ENCODE measurements at places on chromosomes 3 and 15. TPM values are rescaled to one million over a fixed set of nuclear protein-coding genes. Genes with fewer than 3 reads are reported as not detected.
A peak's percentile ranks its signal among the peaks of the same experiment; 100 is the strongest.

DNA sequence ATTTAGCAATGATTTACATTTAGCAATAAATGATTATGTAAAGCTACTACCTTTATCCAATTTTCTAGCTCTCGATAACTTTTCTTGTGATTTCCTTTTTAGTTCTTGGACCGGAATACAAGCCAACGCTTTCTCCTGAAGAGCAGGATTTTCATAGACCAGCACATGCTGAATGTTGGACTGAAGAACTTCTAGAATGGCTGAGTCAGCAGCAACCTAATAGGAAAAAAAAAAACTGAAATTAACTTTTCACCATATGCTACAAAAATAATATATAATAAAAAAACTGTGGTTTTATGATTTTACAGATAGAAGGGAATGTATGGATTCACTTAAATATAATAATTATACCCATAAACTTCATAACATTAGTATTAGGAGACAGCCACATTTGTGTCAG lies 32.2 kb downstream of the NGLY1 start:
- DNase-seq = no peak

The CCDC50 gene
- total RNA-seq = 38.9 TPM

DNA sequence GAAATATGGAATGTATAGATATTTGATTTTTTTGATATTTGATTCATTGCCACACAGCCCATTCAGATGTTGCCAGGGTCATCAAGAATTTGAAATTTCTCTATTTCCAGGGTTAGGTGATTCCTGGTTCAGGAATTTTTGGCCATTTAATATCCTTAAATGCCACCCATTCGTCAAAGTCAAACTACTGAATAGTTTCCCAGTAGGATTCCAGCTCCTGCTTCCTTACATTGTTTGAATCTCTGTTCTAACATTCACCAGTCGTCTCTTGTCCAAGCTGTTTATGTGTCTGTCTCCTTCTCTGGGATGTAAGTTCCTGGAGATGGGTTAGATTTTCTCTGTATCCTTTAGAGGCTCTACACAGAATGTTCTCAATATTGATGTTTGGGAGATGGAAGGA lies 124.9 kb upstream of the TLE3 start:
- DNase-seq = no peak

DNA sequence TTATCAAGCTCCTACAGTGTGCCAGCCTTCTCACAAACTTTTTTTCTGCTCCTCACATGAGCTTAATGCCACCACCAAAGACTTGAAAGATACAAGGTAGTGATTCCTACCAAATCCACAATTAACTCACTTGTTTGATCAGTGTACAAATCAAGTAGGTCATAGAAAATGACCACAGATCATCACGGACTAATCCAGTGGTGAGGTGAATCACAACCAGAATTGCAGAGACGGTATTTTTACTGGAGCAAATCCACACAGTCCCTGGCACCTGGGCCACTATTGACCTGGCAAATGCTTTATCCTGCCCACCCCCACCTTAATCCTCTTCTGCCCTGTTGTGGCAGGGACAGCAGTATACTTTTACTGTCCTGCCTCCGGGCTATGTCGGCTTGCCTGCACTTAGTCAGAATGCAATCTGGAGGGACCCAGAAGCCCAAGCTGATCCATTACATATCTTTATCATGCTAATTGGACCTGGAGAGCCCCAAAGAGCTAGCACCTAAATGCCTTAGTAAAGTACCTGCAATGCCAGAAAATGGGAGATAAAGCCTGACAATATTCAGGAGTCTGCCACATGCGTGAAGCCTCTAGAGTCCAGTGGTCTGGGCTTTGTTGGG lies 83.9 kb upstream of the CDV3 start:
- DNase-seq = peak; percentile 64

DNA sequence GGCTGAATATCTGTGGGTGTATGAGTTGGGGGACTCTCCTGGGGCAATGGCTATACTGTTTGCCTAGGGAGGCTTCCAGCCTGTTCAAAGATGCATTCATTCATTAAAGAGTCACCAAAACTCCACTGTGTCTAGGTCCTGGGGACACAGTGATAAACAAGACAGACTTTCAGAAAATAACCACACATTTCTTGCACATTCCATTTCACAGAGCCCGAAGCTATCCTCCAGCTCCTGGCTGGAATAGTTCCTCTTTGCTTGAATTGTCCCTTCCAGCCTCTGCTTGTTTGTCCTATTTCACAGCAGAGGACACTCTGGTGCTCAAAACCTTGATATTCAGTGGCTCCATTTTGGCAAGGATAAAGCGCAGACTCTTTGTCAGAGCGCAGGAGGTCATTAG lies 61.7 kb upstream of the ITGA11 start:
- peak; percentile 7 for DNase-seq

DNA sequence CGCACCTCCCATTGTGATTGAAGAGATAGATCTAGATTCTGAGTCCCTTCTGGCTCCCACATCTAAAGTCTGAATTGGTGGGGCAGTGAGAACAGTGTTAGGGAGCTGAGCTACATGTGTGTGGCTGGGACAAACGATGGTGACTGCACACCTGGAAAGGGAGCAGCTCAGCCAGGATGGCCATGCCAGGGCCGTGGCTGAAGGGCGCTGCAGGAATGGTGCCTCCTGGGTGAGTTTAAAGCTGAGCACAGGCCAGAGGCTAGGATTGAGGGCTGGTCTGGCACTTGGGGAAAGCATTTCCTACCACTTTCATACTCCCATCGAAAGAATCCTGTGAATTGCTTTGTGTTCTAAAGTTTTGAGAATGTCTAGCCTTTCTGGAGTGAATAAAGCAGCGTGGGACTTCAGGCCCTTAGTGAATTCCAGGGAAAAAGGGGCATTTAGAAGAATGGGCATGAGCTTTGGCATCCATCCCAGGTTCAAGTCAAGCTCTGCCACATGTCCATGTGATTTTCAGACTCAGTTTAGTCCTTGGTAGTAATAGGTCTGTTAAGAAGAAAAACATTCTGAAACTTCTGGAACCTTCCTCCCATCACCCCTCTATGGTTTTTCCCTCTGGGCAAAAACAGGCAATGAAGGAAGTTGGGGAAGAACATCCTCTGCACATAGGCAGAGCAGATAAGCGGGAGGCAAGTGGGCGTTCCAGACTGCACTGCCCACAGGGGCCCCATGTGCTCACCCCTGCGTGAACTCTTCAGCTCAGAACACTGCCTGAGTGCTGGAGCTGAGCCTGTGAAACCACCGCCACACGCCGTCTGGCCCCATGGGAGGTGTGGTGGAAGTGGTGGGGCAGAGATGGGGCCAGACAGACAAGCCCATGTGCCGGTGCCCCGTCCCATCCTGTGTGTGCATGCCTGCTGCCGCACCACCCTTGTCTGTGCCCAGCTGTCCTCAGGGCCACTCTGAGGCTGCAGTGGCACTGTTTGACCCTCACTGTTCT lies 12.9 kb upstream of the CPNE9 start:
- peak; percentile 39 for DNase-seq

DNA sequence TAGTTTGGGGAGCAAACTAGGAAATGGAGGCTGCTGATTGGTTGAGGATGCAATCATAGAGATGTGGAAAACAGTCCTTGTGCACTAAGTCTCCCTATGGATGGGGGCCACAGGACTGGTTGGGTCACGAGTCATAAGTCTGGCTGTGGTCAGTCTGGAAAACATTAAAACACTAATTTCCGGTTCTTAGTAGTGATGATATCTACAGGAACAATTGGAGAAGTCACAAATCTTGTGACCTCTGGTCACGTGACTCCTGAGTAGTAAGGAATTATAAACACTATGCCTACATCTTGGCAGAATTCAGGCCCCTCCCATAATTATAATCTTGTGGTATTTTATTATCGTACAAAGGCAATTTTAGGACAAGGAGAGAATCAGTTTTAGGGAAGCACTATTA lies 317.3 kb upstream of the ARPP21 start:
- DNase-seq = no peak

All from H7 (cell line).